Vein endothelial cell (primary cell): ENCODE measurements at places on chromosomes 13 and 19. TPM values are rescaled to one million over a fixed set of nuclear protein-coding genes. Genes with fewer than 3 reads are reported as not detected.

The PCP2 gene
- total RNA-seq, result not detected in 2 replicates

The HNRNPUL1 gene
- total RNA-seq, result 160 and 163 TPM in 2 replicates

The ZNF728 gene
- total RNA-seq, result 0.10 TPM in 1 of 2 replicates, not detected in the other

The SLC44A2 gene
- total RNA-seq, result 63.5 and 66.3 TPM in 2 replicates

The ATP4A gene
- not detected in 2 replicates for total RNA-seq

The RXFP2 gene
- not detected in 2 replicates for total RNA-seq
